Cardiac fibroblast (primary cell): ENCODE measurements at places on chromosomes 7 and 10.
A peak's percentile ranks its signal among the peaks of the same experiment; 100 is the strongest.

- DNase-seq = no peak
These were observed 57.0 kb downstream of the CDC123 start for GRCh38 chr10:12252882-12253546.

DNA sequence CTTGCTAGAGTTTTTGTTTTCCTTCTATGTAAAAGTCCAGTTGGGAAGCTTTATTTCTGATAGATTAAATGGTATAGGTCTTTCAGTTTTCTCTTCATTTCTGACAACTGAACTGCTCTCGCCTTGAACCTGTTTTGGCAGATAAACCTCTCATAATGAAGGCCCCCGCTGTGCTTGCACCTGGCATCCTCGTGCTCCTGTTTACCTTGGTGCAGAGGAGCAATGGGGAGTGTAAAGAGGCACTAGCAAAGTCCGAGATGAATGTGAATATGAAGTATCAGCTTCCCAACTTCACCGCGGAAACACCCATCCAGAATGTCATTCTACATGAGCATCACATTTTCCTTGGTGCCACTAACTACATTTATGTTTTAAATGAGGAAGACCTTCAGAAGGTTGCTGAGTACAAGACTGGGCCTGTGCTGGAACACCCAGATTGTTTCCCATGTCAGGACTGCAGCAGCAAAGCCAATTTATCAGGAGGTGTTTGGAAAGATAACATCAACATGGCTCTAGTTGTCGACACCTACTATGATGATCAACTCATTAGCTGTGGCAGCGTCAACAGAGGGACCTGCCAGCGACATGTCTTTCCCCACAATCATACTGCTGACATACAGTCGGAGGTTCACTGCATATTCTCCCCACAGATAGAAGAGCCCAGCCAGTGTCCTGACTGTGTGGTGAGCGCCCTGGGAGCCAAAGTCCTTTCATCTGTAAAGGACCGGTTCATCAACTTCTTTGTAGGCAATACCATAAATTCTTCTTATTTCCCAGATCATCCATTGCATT, 27.1 kb downstream of the MET start:
- no peak for DNase-seq

DNA sequence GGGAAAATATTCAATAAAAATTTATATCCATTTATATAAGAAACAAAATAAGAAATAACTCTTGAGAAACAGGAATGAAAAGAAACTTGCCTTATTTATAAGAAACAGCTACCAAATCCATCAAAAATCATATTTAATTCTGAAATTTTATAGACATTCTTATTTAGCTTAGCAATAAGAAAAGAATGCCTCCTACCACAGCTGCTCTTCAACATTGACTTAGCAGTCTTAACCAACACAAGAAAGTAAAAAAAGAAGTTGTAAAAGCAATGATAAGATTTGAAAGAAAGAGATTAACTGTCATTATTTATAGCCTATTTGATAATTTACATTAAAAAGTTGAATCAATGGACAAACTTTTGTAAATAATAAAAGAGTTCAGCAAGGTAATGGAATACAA, 212.8 kb downstream of the ZNF365 start:
- no peak for DNase-seq

DNA sequence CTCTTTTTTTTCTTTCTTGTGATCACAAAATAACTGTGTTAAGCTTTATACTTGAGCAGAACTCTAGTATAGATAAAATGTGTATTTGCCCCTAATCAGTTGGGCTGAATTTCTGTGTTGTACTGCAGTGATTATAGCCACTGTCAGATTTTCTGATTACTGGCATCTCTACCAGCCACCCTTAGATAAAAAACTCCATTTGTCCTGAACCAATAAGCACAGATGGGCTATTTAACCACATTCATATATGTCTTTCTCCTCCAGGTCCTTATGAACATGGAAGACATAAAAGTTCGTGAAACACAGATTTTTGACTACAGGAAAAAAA, 38.3 kb downstream of the CFAP58 start:
- DNase-seq = no peak

GRCh38 chr10:59580026-59580863, 129.4 kb downstream of the SLC16A9 start:
- DNase-seq = peak; percentile 76

GRCh38 chr7:131865911-131866310, 309.5 kb upstream of the PODXL start:
- DNase-seq = no peak

DNA sequence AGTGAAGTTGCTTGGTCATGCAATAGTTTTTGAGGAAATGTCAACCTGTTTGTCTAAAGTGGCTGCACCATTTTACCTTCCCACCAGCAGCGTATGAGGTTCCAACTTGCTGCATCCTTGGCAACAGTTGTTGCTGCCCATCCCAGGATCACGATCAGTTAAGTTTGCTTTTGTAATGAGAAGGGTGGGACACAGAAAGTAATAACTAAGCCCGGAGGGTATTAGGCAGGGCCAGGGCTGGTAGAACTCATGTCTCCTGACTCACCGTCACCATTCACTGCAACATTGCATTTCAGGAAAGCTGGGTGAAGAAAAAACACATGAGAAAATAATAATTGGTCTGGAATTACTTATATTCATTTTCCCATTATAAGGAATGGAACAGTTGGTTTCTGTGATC, 25.4 kb downstream of the CELF2 start:
- DNase-seq = no peak

DNA sequence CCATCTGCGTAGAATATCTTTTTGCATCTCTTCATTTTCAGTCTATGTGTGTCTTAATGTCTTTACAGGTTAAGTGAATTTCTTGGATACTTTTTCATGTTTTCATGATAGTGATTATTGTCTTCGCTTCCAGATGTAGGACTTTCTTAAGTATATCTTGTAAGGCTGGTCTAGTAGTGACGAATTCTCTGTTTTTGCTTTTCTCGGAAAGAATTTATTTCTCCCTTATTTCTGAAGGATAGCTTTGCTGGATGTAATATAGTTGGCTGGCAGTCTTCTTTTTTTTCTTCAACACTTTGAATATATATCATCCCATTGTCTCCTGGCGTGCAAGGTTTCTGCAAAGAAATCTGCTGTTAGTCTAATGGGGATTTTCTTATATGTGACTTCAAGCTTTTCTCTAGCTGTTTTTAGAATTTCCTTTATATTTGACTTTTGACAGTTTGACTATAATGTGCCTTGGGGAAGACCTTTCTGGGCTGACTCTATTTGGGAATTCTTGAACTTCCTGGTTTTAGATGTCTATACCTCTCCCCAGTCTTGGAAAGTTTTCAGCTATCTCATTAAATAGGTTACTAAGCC, 14.3 kb downstream of the GTPBP4 start:
- DNase-seq = no peak

- DNase-seq = peak; percentile 2
These were observed 546.5 kb upstream of the SEMA3D start for GRCh38 chr7:85733169-85733915.

DNA sequence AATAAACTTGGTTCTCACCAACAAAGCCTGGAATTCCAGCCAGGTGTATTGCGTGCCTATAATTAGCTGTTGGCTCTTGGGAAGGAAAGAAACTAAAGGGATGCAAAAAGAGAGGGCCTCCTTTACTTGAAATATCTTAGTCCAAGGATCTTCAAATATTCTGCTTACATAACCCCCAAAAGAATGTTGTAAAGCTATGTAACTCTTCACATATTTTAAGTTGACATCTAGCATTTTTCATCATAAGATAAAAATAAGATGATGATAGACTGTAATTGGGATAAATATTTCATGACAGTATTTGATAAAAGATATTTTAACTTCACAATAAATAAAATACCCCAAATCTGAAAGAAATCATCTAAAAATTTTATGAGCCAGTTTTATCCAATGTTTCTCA, 52.5 kb upstream of the SEPTIN7 start:
- DNase-seq = no peak
